NCI-H2107 (cell line): ENCODE measurements at places on chromosomes 3 and 15.

- no peak for DNase-seq
These were observed at the start of gene IL17RE for GRCh38 chr3:9902372-9903237. TSS of gene IL17RE (plus strand) at chr3:9902848. CDS start at chr3:9902933, 85 bp downstream.

DNA sequence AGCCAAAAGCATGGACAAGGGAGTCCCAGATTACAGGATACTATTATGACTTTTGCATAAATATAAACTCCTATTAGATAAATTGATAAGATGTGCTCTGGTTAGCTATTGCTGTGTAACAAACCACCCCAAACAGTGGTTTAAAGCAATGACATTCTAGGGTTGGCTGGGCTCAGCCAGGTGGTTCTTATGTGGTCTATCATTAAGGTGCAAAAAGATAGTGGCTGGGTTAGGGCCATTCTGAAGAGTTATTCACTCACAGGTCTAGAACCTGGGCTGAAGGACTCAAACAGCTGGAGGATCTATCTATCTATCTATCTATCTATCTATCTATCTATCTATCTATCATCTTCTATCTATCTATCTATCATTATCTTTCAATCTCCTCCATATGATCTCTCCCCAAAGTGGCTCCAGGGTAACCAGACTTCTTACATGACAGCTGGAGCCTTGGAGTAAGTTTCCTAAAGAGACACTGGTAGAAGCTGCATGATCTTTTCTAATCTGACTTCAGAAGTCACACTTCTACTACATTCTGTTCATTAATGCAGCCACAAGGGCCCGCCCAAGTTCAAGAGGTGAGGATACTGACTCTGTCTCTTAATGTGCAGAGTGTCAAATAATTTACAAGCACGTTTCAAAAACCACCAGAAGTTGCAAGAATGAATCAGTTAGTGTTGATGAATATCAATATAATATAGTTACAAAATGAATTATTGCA lies 74.9 kb upstream of the XCR1 start:
- DNase-seq = no peak

- no peak for DNase-seq
These were observed 142.5 kb upstream of the LMCD1 start for GRCh38 chr3:8359133-8359532.

DNA sequence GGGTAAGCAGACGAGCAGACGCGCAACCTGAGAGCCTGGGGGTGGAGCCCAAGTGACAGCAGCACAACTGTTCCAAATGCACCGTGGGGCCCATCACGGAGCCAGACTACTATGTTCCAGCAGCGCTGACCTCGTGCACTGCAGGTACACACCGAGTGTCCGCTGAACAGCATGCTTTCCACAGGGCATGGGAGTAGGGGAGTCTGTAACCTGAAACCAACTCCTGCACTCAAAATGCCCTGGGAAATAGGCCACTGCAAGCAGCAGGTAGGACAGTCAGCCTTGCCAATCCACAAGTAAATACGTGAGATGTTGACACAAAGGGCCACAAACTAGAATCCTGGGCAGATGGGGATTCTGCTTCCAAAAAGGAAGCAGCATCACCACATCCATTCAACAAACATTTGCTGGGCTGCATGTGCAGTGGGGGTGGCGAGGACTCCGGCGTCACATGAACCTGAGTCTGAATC lies 73.9 kb downstream of the TBC1D2B start:
- DNase-seq = no peak

DNA sequence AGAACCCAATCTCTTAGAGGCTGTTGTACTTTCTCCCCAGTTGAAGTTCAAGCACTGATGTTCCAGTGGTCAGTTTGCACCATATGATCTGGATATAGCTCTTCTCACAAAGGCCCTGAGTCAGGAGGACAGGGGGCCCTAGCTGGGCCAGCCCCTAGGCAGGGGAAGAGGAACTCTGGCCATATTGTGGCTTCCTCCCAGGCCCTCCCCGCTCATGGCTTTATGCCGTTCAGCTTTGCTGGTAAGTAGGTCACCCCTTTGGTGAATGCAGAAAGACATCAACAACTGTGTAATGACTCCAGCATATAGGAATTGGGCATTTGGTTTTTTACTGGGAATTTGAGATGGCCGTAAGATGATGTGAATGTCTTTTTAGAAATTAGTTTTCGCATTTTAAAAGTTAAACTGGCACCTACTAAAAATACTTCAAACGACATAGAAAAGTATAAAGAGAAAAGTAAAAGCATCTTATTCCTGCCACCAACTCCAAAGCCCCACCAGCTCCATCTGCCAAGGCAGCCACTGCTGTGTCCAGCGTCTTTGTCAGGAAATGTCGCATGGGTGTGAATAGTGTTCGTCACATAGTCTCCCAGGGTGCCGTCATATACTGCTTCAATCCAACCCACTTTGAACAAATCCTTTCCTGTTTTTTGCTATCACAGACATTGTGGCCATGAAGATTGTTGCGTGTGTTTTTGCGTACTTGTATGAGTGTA lies 25.3 kb downstream of the CCR9 start:
- DNase-seq = no peak

DNA sequence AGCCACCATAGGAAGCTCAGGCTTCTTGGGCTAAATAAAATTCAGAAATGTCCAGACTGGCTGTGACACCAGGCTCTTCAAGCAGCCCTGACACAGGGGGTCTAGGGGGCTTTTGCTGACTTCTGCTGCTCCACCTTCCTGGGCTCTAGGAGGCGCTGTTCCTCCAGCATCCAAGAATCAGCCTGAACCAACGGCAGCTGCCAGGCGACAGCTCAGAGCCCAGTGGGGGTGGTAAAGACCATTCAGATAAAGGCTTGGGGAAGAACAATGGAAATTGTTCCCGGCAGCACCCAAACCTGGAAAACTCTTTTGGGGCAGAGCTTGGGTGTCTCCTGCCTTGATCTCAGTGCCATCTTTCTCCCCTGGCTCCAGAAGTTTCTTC lies 21.6 kb upstream of the PSTPIP1 start:
- DNase-seq = no peak

DNA sequence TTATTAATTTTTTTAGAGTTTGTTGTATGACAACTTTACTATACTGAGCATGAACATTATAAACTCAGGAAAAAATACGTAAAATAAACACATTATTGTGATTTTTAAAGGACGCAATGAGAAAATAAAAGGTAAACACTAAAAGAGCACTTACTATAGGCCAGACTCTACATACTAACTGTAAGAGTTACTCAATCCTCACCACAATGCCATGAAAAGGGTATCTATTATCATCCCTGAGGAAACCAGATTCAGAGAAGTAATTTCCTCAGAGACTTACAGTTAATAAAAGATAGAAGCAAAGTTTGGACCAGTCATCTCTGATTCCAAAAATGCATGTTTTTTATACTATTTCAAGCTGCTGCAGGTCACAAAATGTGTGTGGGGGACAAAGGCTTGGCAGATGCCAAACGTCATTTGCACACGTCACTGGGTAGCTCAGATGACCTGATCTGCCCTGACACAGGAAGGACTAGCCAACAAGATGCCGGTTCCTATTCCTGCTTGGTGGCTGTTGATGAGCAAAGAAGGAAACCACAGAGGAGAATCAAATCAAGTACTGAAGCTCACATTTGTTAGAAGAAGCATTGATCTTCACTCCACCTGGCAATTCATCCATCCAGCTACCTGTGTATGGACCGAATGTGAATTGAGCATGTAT lies 42.3 kb downstream of the KLHL6 start:
- no peak for DNase-seq

- no peak for DNase-seq
These were observed 86.9 kb downstream of the SEMA5B start for GRCh38 chr3:122940628-122941086.

DNA sequence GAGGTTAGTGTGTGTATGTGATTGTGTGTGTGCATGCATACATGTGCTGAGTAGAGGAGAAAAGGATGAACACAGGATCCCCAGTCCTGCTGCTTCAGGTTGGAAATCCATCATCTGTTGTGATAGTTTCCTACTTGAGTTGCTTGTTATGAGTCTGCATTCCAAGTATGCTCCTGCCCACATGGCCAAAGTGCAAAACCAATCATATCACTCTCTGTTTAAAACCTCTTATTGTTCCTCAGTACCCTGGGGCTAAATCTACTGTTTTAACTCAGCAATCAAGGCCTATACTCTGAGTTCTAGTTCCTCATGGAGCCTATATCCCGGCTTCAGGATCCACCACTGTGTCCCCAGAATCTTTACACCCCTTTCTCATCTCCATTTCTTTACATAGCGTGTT lies 139.9 kb upstream of the TLE3 start:
- DNase-seq = no peak

GRCh38 chr15:63236272-63236671 lies 41.1 kb upstream of the APH1B start:
- no peak for DNase-seq

DNA sequence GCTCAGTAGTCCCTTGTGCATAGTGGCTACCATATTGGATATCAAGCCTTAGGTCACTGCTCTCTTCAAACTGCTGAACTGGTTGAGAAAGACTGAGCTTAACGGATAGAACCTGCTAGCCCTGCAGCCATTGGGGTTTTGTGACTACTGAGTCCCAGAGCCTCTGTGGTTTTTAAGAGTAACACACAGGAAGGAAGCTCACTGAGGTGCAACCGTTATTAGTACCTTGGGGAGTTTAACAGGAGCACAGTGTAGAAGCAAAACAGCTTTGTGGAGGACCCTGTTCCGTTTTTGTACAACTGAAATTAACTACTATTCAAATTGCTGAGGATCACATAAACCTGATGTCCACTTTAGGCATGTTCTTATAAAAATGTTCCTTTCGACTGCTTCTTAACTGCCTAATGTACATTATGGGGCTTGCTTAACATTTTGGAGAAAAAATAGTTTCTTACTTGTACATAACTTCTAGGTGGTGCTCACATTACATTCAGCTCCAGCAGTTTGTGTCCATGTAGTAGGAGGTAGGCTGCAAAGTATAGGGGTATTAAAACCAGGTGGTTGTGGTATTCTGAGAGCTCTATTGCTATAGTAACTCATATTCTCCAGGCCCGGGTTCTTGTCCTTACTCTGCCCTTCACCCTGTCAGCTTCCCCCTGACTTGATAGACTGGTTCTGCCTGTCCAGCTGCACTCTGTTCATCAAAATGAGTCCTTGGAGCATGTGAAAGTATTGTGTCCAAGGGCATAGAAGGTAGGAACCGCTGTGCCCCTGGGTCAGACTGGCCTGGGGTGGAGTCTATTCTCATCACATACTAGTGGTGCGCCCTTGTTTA lies 17.3 kb downstream of the PXK start:
- DNase-seq = no peak

GRCh38 chr15:41923401-41923997 lies 29.6 kb upstream of the SPTBN5 start:
- DNase-seq = no peak

- DNase-seq = no peak
These were observed 45.4 kb downstream of the FGF7 start for GRCh38 chr15:49468481-49468839.

DNA sequence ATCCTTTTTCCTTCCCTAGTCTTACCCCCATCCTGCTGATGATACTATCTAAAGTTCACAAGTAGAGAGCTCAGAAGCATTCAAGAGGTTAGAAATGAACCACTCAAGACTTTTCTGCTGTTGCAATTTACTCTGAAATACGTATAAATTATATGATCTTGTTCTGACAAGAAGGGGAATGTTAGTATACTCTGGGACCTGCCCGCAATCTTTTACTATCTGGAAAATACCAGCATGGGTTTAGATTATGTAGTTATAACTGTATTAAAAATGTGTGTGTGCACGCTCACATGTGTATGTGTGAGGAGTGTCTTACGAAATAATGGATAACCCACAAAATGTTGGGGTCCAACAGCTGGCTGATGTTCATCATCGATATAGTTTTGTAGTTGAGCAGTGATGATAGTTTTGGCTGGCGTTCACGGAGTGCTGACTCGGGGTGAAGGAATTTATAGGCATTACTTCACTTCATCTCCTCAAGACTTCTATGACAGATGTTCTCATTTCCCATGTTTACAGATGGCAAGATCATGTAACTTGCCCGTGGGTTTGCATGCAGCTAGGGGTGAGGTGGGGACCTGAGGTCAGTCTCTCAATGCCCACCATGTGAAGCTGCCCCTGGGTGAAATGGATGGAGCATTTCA lies 297.5 kb upstream of the LYSMD4 start:
- DNase-seq = no peak

- DNase-seq = no peak
These were observed 47.0 kb upstream of the FSTL1 start for GRCh38 chr3:120497818-120498217.

DNA sequence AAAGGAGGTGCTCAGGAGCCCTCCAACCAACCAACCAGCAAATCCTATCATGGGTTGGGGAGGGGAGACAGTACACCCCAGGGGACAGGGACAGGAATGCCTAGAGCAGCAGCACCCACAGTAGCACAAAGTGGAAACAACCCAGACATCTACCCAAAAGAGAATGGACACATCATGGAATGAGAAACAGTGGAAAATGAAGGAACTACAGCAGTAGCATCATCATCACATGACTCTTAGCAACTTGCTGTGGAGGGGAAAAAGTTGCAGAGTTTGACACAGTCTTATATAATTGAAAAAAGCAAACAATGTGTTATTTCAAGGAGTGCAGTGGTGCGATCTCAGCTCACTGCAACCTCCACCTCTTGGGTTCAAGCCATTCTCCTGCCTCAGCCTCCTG lies 11.0 kb downstream of the C3orf22 start:
- DNase-seq = no peak

- peak; percentile 50 for DNase-seq
These were observed 401.3 kb upstream of the CFAP20DC start for GRCh38 chr3:59450946-59451763.
